ENCODE measurements at places on chromosomes 5 and 9. TPM values are rescaled to one million over a fixed set of nuclear protein-coding genes. Genes with fewer than 3 reads are reported as not detected.

The FBXO4 gene
- 13.4 TPM for total RNA-seq

The IFNB1 gene
- total RNA-seq, result 0.17 TPM

The CDHR2 gene
- total RNA-seq, result under 0.01 TPM

The NRARP gene
- not detected for total RNA-seq

- H3K27ac ChIP-seq, result no peak overlapping the region
- DNase-seq, result no peak
- no peaks in the 10 kb centered on the region for H3K36me3 ChIP-seq
These were observed 866.1 kb downstream of the TLE4 start for GRCh38 chr9:80437825-80438224.

GRCh38 chr9:2126331-2126803 is 111.2 kb downstream of the SMARCA2 start:
- peak overlapping the region; percentile 35 for H3K4me3 ChIP-seq
- peak; percentile 63 for DNase-seq
- H3K27me3 ChIP-seq, result no peaks in the 10 kb centered on the region
- no peak overlapping the region for H3K27ac ChIP-seq

- no peaks in the 10 kb centered on the region for H3K36me3 ChIP-seq
- H3K4me1 ChIP-seq, result no peaks in the 10 kb centered on the region
- no peak overlapping the region for H3K27ac ChIP-seq
- no peak overlapping the region for H3K4me3 ChIP-seq
- H3K27me3 ChIP-seq, result no peaks in the 10 kb centered on the region
These were observed 88.5 kb downstream of the PBX3 start for GRCh38 chr9:125835655-125836054.
